ENCODE measurements at places on chromosomes 7 and 10. TPM values are rescaled to one million over a fixed set of nuclear protein-coding genes. Genes with fewer than 3 reads are reported as not detected.

DNA sequence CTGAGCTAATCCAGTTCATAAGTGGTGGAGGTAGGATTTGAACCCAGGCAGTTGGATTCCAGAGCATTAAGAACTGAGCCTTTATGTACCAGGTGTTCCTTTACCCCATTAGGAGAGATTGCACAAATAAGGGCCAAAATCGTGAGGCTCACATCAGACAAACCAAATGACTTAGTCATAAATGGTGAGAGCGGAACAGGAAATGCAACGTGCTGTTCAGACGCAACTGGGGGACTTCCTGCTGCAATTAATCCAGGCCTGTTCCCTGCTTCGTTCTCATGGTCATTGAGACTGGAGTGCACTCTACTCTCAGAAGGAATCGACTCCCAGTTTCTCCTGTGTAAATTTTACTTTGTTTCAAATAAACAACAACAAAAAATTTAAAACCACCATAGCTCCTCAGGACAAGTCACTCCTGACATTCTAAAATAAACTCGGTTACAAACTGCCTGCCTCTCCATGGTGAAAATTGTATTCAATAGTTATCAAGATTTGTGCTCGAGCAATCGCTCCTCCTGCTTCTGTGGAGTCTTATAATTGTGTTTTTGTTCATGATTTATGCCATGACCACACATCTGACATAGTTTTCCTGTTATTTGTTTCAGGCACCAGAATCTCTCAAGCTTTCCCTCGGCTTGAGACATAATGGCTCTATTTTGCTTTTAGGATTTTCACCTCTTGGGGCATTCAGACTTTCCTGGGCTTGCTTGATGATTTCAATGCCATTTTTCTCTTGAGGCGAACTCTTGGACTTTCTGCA is 115.3 kb upstream of the BMPER start:
- DNase-seq, result no peak

Gene SDK1
- not detected for polyA plus RNA-seq

- no peak for DNase-seq
Measured at GRCh38 chr10:129854796-129855705, 109.0 kb downstream of the EBF3 start.

- DNase-seq, result no peak
Measured at GRCh38 chr7:132980402-132980801, 101.5 kb downstream of the CHCHD3 start.

Gene NEUROD6
- polyA plus RNA-seq, result not detected

DNA sequence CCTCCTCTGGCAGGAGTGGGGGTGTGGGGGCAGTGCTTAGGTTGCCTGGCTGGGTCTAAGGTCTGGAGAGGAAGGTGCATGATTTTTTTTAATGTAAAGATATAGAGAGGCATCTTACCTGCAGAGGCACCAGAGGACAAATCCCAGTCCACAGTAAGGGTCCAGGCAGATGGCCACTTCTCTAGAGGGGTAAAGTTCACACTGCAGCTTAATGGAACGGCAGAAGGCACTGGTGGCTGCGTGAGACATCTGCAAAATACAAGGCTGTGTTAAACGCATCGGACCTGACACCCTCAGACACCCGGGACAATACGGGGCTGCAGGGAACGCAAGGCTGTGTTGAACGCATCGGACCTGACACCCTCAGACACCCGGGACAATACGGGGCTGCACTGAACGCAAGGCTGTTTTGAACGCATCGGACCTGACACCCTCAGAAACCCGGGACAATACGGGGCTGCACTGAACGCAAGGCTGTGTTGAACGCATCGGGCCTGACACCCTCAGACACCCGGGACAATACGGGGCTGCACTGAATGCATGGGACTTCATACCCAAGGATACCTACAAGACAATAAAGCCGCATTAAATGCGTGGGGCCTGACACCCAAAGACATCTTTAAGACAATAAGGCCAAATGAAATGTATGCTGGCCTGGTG is 206.0 kb downstream of the ZMYND11 start:
- DNase-seq, result no peak

Gene PWWP2B
- polyA plus RNA-seq, result 3.3 TPM

- DNase-seq, result peak; percentile 93
Measured at GRCh38 chr7:157337316-157338149, 729 bp downstream of the DNAJB6 start.

Gene ASZ1
- not detected for polyA plus RNA-seq

DNA sequence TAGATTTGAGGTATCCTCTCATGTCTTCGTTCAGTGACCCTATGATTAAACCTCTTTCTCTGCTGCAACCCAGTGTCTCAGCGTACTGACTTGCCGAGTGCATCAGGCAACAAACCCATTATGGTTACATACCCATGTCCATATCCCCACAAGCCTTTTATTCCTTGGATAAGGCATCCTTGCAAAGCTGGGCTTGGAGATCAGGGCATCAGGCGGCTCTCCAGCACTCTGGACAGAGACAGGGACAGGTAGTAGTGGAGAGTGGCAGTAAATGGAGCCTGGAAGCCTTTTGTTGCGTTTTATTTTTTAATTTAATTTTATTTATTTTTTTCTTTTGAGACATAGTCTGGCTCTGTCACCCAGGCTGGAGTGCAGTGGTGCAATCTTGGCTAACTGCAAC is 32.0 kb upstream of the NPFFR1 start:
- DNase-seq, result no peak

GRCh38 chr10:103514244-103514643 is 20.7 kb downstream of the NEURL1 start:
- no peak for DNase-seq

DNA sequence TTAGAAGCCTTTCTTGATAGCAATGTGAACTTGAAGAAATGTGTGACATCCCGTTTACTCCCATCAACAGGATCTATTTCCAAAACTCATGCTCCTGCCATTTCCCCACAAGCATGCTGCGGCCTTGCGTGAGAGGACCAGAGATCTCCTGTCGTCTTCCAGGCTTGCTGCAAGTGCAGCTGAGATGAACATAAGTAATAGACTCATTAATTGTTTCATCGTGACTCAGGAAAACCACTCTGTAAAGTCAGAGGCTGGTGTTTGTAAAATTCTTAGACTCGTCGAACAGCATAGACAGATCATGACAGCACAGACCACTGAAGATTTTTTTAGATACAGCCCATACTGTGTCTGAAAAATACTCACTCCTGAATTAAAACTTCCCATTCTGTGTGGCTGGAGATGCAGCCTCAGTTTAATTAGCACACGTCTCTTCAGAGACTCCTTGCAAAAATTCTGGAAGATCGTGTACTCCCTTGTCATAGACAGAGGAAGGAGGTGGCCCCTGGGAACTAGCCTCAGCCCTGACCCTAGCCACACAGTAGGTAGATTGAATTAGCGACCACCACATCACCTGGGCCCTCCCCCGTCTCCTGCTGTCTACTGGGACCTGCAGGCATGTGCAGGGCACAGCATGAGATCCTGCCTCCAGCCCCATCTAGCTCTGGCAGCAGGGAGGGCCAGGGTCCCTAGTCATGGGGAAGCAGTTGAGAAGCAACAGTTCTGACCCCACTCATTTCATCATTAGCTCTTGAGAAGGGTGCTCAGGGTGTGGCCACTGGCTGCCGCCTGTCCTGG is 226.0 kb downstream of the CELF2 start:
- no peak for DNase-seq

Gene SLC18A3
- polyA plus RNA-seq, result not detected

GRCh38 chr7:2956526-2957368 is 86.9 kb downstream of the CARD11 start:
- peak; percentile 82 for DNase-seq

- DNase-seq, result no peak
Measured at GRCh38 chr7:102045681-102046372, 228.4 kb downstream of the CUX1 start.

Gene SEMA3D
- not detected for polyA plus RNA-seq

DNA sequence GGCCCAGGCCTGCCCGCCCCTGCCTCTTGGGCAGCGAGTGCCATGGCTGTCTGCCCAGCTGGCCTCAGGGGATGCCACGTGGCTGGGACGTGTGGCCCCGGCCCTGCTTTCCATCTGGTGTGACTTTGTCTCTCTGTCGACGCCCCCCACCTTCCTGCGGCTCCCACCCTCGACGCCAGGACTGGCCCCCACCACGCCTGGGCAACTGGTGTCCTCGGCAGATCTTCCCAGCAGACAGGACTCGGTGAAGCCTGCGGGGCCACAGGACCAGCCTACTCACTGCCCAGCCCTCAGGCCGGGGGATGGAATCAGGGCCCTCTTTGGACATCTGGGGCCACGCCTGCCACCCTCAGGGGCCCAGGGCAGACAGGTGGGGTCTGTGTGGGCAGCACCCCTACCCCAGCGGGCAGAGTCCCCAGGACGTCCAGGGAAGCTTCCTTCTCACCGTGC is 55.1 kb downstream of the UNCX start:
- DNase-seq, result no peak

- DNase-seq, result no peak
Measured at GRCh38 chr7:15042285-15043065, 139.9 kb upstream of the DGKB start.

DNA sequence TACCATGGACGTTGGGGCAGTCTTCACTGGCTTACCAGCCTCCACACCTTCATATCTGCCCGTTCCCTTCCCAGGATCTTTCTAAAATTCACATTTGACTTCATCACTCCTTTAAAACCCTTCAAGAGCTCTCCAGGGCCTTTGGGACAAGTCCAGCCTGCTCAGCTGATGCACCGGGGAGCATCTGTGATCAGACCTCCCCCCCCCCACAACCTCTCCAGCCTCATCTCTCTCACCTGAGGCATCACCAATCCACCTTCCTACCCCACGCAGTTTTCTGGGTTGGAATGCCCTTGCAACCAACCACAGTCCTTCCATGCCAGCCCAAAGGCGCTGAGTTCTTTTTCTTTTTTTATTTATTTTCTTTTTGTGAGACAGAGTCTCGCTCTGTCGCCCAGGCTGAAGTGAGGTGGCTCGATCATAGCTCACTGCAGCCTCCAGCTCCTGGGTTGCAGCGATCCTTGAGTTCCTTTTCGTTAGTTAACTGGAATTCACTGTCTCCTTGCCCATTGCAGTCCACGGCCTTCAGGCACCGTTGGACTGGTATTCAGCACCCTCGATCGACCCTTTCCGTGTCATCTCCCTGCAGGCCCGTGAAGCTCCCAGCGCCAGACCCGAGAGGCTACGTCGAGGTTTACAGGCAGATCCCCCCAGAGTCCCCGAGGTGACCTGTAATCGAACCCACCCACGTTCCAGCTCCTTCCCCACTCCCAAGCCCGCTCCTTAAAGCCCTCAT is 654 bp downstream of the ALKBH4 start:
- DNase-seq, result no peak

Gene HOXA1
- polyA plus RNA-seq, result 0.09 TPM

DNA sequence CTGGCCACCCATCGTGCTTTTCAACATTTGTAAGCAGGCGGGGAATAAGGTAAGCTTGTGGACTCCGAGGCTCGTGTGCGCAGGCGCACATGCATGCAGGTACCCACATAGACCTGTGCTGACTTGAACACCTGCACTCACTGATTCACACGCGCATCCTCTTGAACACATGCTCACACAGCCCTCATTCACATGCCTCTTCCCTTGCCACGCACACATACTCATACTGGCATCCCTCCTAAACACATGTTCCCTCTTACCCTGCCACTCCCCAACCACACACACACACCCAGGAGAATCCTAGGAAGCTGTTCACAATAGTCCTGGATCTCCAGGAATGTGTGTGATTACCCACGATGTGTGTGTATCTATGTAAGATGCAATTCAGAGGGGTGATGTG is 44.1 kb upstream of the LBX1 start:
- no peak for DNase-seq

- DNase-seq, result peak; percentile 62
Measured at GRCh38 chr7:157397731-157398691, 61.2 kb downstream of the DNAJB6 start.

DNA sequence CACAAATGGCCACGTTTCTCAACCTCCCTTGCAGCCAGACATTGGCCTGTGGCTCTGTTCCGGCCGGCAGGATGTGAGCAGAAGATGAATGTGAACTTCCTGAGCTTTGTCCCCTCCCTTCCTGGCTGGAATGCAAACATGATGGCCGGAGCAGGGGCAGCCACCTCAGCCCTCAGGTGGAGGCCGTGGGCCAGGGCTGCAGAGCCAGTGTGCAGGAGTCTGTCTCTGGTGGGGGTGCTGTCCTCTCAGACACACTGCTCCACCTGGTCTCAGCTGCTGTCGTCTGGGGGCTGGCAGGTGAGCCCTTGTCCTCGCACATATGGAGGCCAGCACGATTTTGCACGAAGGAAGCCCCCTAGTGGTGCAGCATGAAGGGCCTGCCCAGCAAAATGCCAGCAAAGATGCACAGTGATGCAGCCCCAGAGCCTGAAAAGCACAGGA is 25.3 kb upstream of the PWWP2B start:
- peak; percentile 16 for DNase-seq

Gene CACNA2D1
- polyA plus RNA-seq, result not detected

- no peak for DNase-seq
Measured at GRCh38 chr10:22854935-22855421, 72.9 kb upstream of the ARMC3 start.

Gene PPP1R17
- polyA plus RNA-seq, result not detected

DNA sequence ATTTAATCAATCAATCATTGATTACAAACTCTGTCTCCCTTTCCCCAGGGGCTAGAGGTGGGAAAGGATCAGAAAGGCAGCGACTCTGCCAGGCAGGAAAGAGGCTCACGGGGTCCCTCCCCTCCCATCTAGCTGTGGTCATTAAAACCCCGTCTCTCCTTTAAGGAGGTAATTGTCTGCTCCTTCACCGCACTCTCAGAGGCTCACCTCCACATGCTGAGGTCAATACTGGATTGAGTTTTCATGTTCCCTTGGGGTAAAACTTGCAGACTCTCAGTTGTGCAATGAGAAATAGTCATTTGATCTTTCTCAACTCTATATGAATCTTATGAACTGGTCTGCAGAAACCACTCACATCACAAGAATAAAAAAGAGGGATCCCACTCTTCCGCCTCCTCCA is 368.8 kb downstream of the ADRA2A start:
- DNase-seq, result no peak

Gene MINDY4
- polyA plus RNA-seq, result 10.0 TPM

- DNase-seq, result no peak
Measured at GRCh38 chr10:63901881-63902280, 380.7 kb downstream of the REEP3 start.

GRCh38 chr7:50342616-50343114 is 38.1 kb downstream of the IKZF1 start:
- DNase-seq, result no peak

Gene MNX1
- 4.0 TPM for polyA plus RNA-seq

Gene SPAM1
- polyA plus RNA-seq, result not detected

Gene KCND2
- polyA plus RNA-seq, result not detected

Gene FAM107B
- polyA plus RNA-seq, result 1.1 TPM

DNA sequence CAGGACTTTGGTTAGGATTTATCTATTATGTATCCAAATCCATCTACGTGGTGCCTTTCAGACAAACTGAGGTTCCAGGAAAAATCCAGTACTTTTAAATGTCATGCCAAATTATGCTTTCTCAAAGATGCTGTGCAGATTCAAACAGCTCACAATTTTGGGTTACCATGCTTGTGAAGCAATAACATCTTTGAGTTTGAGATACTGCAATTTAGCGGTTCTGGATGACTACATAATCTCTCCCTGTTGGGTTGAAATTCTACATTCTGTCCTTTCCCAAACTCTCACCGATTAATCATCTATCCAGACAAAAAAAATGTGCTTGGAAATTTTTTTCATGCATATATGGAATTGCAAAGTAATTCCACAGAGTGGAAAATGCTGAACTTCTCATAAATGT is 3.5 kb downstream of the RHOBTB1 start:
- no peak for DNase-seq

Gene CTNNA3
- not detected for polyA plus RNA-seq

GRCh38 chr10:61628151-61628874 is 34.4 kb upstream of the CABCOCO1 start:
- DNase-seq, result no peak

Gene PNLIPRP2
- not detected for polyA plus RNA-seq
